T-helper 1 cell (primary cell): ENCODE measurements at places on chromosomes 1 and 21.
A peak's percentile ranks its signal among the peaks of the same experiment; 100 is the strongest.

- no peak for DNase-seq
Observed at GRCh38 chr1:29584776-29585175, 348.5 kb downstream of the PTPRU start.

GRCh38 chr1:54610601-54611580 lies 12.4 kb downstream of the FAM151A start:
- no peak for DNase-seq

DNA sequence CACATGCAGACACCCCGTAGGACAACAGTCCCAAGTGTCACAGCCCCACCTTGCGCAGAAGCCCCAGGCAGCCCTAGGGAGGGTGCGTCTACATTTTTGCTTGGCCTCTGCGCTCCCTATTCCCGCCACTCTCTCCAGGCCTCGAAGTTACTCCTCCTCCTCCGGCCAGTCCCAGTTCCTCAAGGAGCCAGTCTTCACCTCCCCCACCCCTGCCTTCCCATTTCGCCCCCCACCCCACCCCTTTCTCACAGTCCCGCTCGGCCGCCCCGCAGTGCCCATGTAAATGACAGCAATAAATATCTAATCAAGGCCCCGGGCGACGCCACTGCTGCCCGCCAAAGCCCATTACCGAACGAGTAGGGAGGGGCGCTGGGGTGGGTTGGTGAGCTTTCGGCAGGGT lies 3.2 kb downstream of the DMBX1 start:
- DNase-seq, result no peak

DNA sequence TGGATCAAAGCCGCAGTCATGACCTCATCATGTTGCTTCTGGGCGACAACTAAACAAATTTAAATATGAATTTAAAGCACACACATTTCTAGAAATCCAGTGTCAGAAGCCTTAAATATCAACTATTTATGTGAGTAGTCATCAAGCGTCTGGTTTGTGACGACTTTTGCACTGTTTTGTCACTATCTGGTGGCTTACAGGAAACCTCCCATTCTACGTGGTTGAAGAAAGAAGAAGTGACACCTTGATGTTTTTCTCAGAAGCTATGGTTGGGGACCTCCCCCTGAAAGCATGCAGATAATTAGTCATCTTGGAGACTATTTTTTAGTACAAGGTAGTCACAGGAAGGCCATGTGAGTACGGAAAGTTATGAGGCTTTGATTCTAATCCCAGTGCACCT lies 58.5 kb downstream of the TENT5C start:
- peak; percentile 38 for DNase-seq

GRCh38 chr1:81873946-81874345 lies 73.2 kb downstream of the ADGRL2 start:
- DNase-seq, result no peak

- DNase-seq, result no peak
Observed at GRCh38 chr1:34645919-34646318, 108.9 kb upstream of the GJB5 start.
